HFFc6 (cell line): ENCODE measurements at places on chromosomes 7 and 10.

GRCh38 chr7:140062118-140062527 is 628 bp downstream of the PARP12 start:
- DNase-seq = no peak

- DNase-seq = no peak
Measured at GRCh38 chr10:1715821-1716220, 21.5 kb downstream of the ADARB2 start.

GRCh38 chr7:15681631-15682030 is 4.9 kb downstream of the MEOX2 start:
- DNase-seq = no peak

- no peak for DNase-seq
Measured at GRCh38 chr7:111746950-111747349, 184.7 kb upstream of the IMMP2L start.

- DNase-seq = no peak
Measured at GRCh38 chr10:25555865-25556264, 378.2 kb upstream of the MYO3A start.

DNA sequence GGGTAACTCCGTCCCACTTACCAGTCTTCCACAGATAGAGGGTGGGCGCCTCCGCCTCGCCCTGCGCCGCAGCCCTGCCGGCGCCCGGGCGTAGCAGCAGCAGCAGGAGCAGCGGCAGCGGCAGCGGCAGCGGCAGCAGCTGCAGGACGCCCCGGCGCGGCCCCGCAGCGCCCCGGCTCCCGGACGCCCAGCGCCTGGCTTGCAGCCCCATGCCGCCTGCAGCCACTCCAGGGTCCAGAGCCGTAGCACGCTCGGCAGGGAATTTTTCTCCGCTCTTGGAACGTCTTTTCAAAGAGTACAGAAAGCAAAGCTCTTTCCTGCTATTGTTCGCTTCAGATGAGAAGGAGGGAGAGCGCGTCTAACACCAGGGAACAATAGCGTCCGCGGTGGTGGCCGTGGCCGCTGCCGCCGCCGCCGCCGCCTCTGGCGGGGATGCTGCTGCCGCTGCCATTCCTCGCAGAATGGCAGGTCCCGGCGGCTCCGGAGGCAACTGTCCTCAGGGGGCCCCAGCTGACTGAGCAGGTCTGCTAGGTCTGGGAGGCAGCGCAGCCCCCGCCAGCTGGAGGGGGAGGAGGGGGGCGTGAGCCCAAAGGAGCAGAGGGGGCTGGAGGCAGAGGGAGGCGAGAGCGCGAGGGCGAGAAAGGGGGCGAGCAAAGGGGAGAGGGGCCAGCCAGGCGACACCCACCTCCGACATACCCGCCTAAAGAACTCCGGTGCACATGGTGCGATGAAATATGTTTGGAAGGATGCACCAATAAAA is at the start of gene THSD7A:
THSD7A (minus strand) TSS at position 463 of the 760 bp plus-strand sequence; CDS start at position 211, 252 bp downstream.
- DNase-seq = no peak

- DNase-seq = no peak
Measured at GRCh38 chr7:28520074-28521015, 108.0 kb downstream of the CREB5 start.

- DNase-seq = peak; percentile 54
Measured at GRCh38 chr10:91389636-91390512, 20.3 kb upstream of the HECTD2 start.

DNA sequence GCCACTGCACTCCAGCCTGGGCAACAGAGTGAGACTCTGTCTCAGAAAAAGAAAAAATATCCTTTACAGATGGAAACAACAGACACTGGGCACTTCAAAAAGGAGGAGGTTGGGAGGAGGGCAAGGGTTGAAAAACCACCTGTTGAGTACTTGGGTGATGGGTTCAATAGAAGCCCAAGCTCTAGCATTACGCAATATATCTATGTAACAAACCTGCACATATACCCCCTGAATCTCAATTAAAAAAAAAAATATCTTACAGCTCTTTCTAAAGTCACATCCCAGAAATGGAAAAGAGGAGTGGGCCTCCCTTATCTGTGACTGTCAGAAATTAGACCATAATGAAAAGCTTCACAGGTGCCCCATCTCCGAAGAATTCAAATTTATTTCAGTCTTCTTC is 12.1 kb downstream of the VIM start:
- DNase-seq = no peak

DNA sequence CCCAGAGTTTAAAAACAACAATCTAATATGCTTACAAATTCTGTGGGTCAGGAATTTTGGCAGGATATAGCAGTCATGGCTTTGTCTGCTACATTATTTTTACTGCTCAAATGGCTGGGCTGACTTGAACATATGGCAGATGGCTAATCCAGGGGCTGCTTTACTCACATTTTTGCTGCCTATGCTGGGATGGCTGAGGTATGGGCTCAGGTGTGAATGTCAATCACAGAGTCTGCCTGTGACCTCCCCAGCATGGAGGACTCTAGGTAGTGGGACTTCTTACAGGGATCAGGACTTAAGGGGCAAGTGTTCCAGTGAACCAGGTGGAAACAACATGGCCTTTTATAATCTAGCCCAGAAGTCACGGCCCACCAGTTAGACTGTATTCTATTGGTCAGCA is 4.4 kb upstream of the FKBP9 start:
- no peak for DNase-seq

GRCh38 chr10:17203416-17203815 is 1.9 kb upstream of the TRDMT1 start:
- no peak for DNase-seq

DNA sequence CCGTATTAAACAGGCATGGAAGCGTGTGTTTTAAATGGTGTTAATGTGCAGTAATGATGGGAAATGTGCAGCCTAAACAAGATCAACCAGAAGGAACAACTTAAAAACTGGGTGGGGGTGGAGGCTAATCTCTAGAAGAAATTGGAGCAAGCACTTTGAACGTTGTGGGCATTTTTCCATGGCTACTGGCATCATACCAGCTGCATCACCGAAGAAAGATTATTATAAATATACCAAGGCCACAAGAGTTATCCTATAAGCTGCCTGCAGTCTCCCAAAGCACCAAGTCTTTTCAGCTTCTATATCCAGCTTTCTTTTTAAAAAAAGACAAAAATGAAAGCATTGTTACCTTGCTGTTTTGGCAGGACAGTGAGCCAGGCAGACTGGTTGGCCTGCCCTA is 79.9 kb downstream of the FGFR2 start:
- no peak for DNase-seq

DNA sequence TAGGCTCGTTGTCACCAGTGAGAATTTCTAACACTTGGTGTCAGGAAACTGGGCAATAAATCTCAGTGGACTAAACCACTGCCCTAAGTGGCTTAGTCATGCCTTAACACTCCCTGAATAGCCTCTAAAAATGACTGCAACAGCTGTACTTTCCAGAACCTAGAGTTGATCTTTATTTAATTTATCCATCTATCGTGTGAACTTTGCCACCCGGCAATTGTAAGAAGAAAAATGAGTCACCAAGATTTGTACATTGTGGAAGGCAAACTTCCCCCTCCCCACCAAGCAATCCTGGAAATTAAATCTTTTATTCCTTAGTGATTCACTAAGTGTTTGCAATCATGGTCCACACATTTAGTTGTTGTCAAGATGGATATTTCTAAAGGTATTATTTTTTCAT is 47.1 kb downstream of the NXPH1 start:
- no peak for DNase-seq

- no peak for DNase-seq
Measured at GRCh38 chr7:122885583-122886356, 490 bp downstream of the CADPS2 start.

DNA sequence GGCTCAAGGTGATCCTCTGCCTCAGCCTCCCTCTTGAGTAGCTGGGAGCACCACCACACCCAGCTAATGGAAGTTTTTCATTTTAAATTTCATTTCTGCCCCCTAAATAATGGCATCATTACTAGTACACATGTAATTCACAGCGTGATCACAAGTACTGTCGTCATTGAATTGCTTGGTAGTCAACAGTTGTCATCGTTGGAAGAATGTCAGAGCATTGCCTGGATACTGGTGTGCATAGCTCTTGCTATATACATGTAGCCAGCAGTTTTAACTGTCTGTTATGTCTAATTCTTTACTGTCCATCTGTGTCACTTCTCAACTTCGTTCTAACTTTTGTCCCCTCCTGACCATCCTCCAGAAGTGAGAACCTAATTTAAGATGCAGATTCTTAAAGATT is 62.1 kb downstream of the CRPPA start:
- no peak for DNase-seq
